ENCODE measurements at places on chromosomes 2 and 18.

GRCh38 chr2:162711832-162712540, 126.6 kb downstream of the KCNH7 start:
- no peak for DNase-seq

DNA sequence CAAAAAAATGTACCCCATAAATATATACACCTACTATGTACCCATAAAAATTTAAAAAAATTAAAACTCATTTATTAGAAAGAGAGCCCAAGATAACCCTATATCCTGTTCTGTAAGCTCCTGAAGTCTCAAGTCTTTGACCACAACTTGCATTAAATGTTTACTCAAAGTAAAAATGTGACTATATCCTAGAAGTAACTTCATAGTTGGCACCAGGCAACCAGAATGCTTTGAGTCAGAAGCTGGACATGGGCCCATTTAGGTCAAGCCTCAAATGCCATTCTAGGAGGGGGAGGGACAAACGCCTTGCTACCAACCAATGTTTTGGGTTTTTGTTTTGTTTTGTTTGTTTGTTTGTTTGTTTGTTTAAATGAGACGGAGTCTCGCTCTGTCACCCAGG, 9.3 kb upstream of the TBC1D8 start:
- DNase-seq, result peak; percentile 31

- peak; percentile 22 for DNase-seq
Measured at GRCh38 chr2:61272421-61273070, 110.6 kb downstream of the C2orf74 start.

DNA sequence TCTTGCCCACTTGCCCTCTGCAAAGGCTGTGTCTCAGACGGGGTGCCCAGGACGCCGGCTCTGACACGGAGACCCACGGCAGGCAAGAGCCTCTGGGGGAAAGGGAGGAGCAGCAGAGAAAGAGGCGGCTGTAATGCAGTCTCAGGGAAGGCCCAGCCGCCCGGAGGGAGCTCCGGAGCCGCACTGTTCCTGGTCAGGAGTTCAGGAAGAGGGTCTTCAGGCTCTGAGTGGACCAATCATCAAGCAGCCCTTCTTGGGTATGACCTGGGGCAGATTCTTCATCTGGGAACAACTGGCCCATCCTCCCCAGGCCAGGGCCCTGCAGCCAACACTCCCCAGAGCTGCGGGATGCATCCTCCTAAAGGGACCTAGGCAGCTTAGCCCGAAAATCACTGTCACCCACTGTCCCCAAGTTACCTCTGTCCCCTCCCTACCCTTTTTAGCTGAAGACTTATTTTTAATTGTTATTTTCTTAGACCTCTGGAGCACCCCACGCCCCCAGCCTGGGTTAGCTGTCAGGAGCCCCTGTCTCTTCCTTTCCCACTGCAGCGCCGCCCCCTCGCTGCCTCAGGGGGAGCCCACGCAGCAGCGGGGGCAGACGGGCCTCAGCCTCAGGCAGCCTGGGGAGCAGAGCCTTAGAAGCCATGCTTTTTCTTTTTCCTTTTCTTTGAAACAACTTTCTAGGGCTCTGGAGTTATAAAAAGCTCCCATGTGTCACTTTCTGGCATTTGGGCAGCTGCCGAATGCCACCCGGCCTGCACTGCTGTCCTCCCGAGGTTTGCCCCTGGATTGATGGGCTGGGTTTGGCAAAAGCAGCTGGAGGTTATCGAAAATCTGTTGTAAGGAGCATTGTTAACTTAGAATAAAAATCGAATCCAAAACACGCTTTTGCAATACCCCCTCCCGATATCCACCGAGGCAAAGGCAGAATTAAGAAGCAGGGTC, 644 bp upstream of the NEU2 start:
- no peak for DNase-seq

- DNase-seq, result no peak
Measured at GRCh38 chr2:113034016-113034415, 18.7 kb downstream of the IL36B start.

- DNase-seq, result peak; percentile 90
Measured at GRCh38 chr2:48651158-48651790, 33.6 kb downstream of the GTF2A1L start.

- no peak for DNase-seq
Measured at GRCh38 chr2:85435220-85435958, 16.9 kb downstream of the SH2D6 start.
